ENCODE measurements at places on chromosomes 2 and 18. TPM values are rescaled to one million over a fixed set of nuclear protein-coding genes. Genes with fewer than 3 reads are reported as not detected.

TP53I3 gene
- total RNA-seq = 38.0 TPM

MC4R gene
- not detected for total RNA-seq

DNA sequence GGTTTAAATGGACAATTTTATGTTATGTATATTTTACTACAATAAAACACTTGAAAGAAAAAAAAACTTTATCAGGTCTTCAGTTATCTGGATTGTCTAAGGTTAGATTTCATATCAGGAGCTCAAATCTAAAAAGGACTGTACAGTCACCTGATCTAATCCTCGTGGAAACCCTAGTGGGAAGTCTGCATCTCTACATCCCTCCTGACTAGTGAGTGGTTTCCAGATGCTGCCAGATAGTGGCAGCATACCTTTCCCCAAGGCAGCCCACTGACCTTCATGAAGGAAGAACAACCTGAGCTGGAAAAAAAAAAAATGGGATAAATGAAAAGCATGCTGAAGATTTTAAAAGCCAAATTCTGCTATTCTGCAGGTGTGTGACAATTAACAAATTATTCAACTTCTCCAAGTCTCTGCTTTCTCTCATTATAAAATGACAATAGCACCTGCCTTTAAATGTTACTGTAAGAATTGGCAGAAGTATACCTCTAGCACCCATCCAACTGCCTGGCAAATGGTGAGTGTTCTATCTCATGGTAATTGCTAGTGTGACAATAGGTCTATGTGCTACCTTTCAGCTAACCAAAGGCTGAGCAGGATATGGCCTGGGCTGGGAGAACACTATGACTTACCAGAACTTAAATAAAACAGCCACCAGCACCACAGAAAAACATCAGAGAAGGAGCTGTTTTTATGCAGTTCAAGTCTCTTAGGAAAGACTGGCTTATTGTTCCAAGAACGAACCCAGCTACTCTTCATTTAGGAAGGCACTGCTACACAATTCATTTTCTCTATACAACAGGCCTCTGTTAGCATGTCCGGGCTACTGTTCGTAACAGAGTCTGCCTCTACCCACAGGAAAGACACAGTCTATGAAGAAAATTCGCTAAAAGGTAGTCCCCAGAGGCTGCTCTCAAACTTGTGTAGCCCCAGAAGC, 8.6 kb downstream of the CLASP1 start:
- no peak for DNase-seq

- DNase-seq = no peak
These were observed 628 bp downstream of the MRPL30 start for GRCh38 chr2:99181624-99182000.

FTCDNL1 gene
- total RNA-seq = 0.74 TPM

- DNase-seq = no peak
These were observed 430.0 kb upstream of the ID2 start for GRCh38 chr2:8251856-8252255.

HYCC2 gene
- total RNA-seq = 32.8 TPM

DNA sequence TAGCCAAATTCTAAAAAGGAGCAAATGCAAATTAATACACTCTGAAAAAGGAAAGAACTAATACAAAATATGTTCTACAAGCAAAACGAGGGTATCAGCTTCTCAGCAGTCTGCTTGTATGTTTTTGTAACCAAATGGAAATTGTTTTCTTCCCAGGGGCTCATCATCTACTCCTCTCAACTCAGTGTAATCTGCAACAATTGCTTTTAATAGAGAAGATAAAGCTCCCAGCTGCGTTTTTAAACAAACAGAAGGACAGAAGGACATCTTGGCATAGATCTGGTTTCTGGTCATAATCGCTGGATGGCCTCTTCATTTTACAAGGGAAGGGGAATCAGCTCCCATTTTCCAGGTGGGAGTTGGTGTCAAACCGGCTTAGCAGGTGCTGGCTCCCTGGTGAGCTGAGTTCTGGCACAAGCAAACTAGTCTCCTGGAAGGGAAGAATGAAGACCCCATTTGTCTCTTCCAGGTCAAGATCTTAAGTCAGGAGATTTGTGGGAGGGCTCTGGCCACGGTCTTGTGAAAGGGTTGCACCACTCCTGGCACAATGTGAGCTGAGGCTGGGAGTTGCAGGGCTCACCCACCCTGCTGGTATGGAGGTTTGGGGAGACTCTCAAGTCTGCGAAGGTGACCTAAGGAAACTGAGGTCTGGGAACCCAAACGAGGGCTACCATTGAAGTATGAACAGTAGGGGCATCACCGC, 41.6 kb downstream of the NPPC start:
- no peak for DNase-seq

NEURL3 gene
- total RNA-seq = not detected

DNA sequence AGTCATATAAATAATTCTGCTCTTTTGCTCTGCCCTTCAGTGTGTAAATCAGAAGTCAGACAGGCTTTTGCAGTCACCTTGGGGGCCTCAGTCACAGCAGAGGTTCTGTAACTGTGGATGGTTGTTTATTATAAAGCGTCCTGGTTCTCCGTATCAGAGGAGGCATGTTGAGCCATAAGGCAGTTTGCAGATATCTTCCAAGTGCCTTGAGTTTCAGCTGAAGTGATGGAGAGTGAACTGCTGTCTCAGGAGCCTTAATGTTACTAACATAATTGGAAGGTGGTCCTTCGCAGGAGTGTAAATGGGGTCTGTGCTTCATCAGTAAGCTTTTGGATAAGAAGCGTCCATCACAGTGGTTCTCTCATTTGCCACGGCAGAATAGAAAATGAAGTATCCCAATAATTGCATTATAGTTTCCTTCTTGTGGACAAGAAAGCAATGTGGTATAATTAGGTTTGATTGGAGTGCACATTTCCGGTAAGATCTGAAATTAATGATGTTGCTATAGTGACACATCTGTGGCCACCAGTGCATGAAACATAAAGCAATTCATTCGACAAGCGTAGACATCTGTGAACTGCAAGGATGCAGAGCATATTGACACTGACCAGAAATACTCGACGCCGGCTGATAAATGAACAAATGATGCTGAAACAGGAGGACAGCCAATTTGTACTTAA, 112.5 kb upstream of the NFATC1 start:
- DNase-seq = no peak

BMP10 gene
- not detected for total RNA-seq

UCN gene
- 1.9 TPM for total RNA-seq

SH3RF3 gene
- 1.7 TPM for total RNA-seq

DNA sequence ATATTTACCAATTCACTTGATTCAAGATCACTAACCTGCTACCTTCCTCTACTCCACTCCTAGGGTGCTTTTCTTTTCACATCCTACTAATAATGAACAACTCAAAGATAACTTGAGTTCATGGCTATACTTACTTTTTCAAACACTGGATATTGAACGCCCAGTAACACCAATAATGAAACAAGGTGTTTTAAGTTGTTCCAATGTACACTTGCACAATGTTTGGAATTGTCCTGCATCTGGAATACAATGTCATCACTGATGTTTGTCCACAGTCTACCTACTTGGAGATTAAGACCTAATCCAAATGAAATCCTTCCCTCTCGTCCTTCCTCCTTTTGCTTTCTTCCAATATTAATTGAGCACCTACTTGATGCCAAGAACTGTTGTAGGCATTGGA, 218.3 kb upstream of the TMEM200C start:
- no peak for DNase-seq

ABCG8 gene
- total RNA-seq = not detected
